ENCODE measurements at places on chromosomes 6 and 20.

DNA sequence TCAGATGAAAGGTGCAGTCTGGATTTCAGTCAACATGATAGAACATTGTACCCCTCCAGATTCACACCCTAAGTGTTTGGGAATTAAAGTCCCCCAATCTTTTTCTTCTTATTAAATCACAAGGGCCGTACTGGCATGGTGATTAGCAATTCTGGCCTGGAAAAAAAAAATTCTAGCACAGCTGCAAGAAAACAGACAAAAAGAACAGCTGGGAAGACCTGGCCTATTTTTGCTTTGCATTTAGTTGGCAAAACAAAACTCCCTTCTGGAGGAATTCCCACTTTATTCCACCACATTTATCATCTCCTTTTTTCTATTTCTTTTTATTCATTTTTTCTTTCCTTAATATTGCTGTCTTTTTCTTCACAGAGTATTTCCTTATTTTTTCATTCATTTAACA lies 39.8 kb upstream of the AKAP12 start:
- DNase-seq, result no peak

- no peak for DNase-seq
These were observed 11.5 kb upstream of the SSR1 start for GRCh38 chr6:7324520-7324919.

- DNase-seq, result no peak
These were observed 293.6 kb upstream of the FLRT3 start for GRCh38 chr20:14631011-14631410.

- DNase-seq, result no peak
These were observed 16.7 kb upstream of the CLIC5 start for GRCh38 chr6:46032110-46032998.

GRCh38 chr6:75206576-75207342 lies 906 bp upstream of the COL12A1 start:
- no peak for DNase-seq

Measured in H54 (cell line).